Activated CD4-positive, CD25-positive, alpha-beta regulatory T cell treated with anti-CD3 and anti-CD28 coated beads, Interleukin-2, amount 50 U/mL, for 16 hours (primary cell): ENCODE measurements at places on chromosomes 16 and 17.

DNA sequence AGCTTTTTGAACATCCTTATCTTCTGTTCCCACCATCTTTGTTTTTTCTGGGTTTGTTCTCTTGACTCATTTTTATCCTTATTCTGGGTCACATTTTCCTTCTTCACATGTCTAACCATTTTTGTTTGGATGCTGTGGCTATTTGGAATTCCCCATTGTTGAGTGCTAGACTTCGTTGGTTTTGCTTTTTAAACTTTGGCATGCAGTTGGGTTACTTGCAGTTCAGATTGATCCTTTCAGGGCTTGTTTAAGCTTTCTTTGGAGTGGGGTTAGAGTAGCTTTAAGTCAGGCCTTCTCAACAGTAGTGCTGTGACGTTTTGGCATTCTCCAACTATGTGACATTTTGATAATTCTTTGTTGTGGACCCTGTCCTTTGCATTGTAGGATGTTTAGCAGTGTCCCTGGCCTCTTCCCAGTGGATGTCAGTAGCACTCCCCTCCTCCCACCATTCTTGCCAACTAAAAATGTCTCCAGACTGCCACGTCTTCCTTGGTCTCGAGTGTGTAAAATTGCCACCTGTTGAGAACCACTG, 21.1 kb downstream of the PRMT7 start:
- no peak for DNase-seq

DNA sequence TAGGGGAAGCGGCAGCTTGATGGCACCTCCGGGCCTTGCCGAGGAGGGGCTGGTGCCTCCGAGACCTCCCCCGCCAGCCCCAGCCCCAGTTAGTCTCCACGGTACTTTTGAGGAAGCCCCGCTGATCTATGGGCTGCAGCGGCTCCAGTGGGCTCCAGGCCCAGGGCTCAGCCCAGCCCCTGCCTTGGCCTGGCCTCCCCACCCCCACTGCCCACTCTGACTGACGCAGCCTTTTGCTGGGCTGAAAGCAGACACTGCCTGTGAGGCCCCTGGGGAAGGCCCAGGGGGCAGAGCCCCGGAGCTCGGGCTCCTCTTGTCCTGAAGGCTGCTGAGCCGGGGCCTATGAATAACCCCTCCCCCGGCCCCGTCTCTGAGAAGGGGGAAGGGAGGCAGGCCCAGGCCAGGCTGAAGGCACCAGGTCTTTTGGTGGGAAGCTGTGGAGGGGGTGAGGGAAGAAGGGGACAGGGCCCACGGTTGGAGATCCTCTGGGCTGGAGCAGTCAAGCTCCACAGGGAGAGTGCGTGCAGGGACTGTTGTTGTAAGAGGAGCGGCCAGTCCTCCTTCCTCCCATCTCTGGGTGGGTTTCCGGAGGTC, 7.5 kb upstream of the SMTNL2 start:
- DNase-seq, result no peak

- no peak for DNase-seq
These were observed 24.7 kb upstream of the KIFC3 start for GRCh38 chr16:57826706-57827625.

DNA sequence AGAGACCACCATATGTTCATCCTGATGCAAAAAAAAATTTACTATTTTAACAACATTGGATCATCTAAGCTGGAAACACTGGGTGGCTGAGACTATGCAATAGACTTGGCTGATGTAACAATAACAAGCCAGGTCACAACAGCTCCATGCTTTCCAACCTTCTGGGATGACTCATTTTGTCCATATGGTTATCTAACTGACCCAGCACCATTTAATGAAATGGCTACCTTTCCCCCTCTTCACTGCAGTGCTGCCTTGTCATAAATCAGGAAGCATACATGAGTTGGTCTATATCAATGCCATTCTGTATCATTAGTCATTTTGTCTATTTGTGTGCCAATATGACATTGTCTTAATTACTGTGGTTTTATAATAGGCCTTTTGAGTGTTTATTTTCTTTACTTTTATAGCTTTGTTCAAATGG, 217.6 kb upstream of the KCNJ16 start:
- DNase-seq, result no peak

GRCh38 chr17:45739786-45740185, 44.3 kb upstream of the CRHR1 start:
- DNase-seq, result no peak

DNA sequence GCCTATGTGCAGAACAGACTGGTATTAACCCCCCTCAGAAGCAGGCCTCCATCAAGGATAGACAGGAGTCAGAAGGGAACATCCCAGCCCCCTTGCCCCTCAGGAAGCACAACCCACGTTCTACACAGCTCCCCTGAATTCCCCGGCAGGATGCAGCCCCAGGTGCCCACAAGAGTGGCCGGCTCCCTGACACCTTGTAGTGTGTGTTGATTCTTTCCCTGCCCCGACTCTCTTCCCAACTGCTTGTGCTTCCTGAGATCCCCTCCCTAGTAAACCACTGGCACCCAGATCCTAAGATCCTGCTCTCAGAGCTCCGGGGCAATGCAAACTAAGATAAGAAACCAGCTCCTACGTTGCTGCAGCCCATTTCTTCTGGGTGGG, 34.8 kb upstream of the LITAF start:
- no peak for DNase-seq

DNA sequence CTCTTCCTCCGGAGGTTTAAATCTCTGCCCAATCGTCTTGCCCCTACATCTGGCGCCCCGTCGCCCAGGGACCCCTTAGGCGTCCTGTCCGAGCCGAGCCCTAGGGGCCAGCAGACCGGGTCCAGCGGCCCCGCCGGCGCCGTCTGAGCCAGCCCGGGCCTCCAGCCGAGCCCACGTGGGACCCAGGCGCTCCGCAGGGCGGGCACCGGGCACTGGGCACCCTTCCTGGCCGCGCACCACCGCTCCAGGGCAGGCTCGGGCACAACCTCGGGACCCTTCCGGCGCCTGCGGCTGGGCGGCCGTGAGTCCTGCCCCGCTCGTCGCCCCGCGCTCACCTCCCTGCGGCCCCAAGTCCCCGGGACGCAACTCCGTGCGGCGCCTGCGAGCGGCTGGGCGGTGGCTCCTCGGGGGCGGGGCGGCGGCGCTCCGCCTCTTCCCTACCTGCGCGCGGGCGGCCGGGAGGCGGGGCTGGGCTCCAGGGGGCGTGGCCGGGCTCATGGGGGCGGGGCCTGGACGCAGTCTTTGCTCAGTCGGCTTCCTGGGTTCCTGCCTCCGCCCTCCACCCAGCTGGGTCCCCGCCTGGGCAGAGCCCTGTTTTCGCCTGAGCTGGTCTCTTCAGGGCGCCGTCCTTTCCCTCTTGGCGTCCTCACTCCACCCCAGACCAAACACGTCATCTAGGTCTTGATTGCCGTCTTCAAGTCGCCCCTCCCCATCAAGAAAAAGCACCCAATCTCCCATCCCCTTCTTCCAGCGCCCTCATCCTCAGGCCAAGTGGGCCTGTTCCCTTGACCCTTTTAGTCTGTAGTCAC, at the start of gene RHBDF2:
RHBDF2 (minus strand) TSS at position 406 of the 809 bp plus-strand sequence. CDS start 19,899 bp downstream, outside the sequence.
- peak; percentile 88 for DNase-seq

DNA sequence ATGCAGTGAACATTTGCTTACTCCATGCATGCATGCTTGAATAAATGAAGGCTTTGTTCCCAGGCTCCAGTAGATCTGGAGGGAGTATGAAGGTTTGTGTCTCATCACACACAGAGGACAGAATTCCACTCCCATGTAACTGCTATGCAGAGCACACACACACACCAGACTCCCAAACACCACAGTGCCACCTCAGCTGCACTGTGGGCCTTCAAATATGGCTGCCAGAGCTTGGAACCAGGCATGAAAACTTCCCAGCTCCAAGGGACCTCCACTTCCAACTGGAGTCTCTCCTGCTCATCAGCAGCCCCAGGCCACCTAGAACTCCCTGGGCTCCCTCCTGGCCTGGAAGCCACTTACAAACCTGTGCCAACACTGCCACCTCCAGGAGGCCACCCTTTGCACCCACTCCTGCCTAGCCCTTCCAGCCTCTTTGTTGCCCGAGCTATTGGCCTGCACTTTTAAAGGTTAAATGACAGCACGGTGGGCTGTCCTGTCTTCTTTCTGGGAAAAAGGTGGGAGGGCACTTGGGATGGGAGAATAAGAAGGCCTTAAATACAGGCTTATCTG, 151.2 kb downstream of the ZNF423 start:
- no peak for DNase-seq

- DNase-seq, result no peak
These were observed 724 bp downstream of the MVP start for GRCh38 chr16:29820730-29821642.

DNA sequence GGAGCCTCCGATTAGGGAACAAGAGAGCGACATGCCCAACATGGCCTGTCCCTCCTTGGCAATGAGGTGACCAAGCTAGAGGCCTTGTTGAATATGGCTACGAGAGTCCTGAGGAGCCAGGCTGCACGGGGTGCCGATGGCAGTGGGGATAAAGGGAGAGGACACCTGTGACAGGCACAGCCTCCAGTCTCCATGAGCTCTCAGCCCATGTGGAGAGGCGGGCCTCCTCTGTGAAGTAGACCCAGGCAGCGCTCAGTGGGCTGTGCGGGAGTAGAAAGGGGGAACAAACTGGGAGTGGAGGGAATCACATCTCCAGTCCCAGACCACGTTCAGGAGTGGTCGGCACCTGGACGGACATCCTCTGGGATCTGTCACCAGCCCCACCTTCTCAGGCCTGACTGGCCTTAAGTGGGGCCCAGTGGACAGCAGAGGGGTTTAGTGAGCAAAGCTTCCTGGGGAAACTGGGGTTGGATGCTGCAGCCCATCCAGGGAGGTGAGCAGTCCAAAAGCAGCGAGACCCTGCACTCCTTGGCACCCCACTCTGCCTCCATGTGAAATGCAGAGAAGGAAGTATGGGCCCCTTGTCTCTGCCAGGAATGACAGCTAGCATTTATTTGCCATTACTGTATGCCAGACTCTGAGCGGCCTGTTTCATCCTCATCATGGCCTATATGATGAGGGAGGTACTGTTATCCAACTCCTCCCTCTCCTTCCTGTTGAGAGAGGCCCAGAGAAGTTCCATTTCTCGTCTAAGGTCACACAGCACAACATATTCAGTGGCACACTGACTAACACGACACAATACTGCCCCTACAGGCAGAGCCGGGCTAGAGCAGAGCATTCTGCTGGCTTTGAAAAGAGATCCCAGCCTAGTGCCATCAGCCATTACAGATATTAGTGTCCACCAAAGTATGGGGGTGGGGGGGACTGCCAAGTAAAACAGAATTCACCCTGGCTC, 4.5 kb upstream of the TMEM92 start:
- DNase-seq, result peak; percentile 36

DNA sequence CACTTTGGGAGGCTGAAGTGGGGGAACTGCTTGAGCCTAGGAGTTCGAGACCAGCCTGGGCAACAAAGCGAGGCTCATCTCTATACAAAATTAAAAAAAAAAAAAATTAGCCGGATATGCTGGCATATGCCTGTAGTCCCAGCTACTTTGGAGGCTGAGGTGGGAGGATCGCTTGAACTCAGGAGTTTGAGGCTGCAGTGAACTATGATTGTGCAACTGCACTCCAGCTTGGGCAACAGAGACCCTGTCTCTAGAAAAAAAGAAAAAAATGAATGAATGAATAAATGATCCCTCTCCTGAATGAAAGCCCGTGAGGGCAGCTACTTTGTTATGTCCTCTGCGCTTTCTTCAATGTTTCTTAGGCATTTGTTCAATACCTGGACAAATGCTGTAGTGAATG, 27.7 kb upstream of the DHX8 start:
- DNase-seq, result no peak

GRCh38 chr17:66317629-66318028, 15.2 kb downstream of the PRKCA start:
- no peak for DNase-seq

GRCh38 chr17:48723423-48724250, 652 bp downstream of the PRAC2 start:
- no peak for DNase-seq

DNA sequence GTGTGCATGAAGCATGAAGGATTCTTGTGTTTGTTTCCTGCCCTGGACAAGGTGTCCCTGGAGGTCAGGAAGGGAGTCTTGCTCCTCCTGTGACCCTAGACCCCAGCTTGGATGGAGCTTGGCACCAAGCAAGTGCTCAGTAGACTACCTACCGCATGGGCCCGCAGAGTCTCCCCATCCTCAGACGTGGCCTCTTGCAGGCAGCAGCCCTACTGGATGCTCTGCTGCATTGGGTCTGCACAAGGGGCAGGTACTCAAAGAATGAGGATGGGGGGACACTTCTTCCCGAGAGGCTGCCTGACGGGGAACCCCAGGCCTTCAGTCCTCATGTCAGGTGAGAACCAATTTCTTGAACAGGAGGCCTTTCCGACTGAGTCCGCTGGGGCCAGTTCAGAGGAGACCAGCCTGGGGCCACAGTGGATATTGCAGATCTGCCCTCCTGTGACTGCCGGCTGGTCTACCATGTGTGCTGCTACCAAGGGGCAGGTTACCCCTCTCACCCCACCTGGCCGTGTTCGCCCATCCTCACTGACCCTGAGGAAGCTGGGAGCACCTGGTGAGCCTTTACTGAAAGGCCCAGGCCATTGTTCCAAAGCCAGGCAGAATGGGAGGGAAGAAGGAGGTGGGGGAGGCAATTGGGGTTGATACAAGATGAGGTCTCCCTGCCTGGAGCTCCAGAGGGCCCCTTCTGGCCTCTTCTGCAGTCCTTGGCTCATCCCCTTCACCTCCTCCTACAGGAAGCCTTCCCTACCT, 206.3 kb downstream of the RAB11FIP4 start:
- no peak for DNase-seq

DNA sequence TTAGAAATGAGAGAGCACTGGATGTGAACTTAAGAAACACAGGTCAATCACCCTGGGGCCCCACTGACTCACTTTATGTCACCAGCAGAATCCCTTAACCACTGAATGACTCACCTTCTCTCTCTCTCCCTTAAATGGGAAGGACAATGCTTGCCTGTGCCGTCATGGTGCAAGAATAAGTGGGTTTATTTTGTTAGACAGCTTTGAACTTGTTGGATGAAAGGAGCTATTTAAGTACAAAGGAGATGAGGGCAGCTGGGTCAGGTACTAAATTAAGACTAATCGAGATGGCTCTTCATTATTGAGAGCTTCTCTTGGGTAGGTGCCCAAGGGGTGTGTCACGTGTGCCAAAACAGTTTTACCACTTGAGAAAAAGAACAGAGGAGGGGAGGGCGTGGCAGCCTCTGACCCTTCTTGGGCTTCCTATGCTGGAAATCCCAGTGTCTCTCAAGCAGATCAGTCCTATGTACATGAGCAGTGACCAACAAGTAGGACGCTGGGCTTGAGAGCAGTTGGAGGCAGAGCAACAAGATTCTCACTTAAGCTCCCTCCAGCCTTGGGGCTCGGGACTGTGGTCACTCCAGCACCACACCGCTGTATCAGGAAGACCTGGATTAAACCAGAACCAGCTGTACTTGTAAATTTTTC, 6.7 kb upstream of the KRT31 start:
- no peak for DNase-seq

- DNase-seq, result no peak
These were observed 214.1 kb downstream of the ANKFN1 start for GRCh38 chr17:56367366-56367765.

GRCh38 chr17:40551091-40551878, 14.0 kb downstream of the CCR7 start:
- DNase-seq, result no peak
